ENCODE measurements at places on chromosomes 5 and 9.

GRCh38 chr5:179314606-179315355, 30.5 kb downstream of the ADAMTS2 start:
- no peak for DNase-seq

DNA sequence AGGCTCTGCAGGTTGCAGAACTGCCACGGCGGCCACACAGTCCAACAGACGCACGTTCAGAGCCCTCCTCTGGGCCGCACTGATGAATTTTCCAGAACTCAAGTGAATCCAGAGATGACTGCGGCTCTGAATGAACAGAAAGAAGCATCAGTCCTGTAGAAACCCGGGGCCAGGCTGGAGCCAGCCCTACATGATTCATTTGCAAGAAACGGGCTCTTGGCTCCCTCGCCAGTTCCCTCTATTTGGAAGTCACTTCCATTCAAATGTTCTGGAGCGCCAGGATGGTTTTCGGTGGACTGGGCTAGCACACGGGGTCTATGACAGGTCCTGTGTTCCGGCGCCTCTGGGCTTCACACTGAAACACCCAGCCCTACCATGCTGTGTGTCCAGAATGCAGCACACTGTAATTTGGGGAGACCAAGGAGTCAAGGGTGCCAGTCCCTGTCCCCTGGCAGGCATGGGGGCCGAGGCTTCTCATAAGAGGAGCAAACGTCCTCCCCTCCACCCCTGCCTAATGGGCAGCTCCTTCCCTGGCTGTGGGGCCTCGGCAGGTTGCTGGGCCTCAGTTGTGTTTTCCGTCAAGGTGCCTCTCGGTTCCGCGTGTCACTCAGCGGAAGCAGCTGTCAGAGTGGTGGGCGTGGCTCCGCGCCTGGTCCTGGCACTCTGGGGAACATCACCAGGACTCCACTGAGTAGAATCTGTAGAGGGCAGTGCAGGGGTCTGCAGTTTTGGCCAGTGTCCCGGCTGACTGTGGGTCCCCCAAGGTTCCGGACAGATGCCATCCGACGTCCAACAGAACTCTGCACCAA, 18.1 kb upstream of the COL5A1 start:
- no peak for DNase-seq

DNA sequence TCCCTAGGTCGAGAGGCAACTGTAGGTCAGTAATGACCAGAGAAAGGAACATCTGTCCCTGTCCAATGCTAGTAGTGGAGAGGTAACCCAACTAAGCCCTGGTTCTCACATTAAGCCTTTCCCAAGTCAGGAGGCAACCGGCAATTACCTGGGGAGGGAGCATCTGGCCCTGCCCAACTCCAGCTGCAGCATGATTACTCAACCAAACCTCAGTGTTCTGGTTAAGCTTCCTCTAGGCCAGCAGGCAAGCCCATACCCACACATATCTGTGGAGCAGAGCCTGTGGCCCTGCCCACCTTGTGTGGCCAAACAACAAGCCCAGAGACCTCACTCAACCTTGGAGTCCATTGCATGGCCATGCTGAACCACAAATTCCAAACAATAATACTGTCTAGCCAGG, 220.8 kb upstream of the SLC24A2 start:
- DNase-seq = no peak

GRCh38 chr9:130402645-130403440, 41.9 kb upstream of the ASS1 start:
- DNase-seq = no peak

DNA sequence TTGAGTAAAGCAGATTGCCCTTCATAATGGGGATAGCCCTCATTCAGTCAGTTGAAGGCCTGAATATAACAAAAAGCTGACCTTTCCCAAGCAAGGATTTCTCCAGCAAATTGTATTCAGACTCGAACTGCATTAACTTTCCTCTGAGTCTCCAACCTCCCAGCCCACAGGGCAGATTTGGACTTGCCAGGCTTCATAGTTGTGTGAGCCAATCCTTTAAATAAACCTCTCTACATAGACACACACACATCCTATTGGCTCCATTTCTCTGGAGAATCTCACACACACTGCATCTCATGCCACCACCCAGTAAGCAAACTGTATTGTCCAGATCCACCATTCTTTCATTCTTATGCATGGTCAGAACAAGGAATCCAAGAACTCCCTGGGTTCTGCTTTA, 225.1 kb downstream of the MPDZ start:
- no peak for DNase-seq

GRCh38 chr9:89956907-89957306, 352.1 kb downstream of the GADD45G start:
- no peak for DNase-seq

DNA sequence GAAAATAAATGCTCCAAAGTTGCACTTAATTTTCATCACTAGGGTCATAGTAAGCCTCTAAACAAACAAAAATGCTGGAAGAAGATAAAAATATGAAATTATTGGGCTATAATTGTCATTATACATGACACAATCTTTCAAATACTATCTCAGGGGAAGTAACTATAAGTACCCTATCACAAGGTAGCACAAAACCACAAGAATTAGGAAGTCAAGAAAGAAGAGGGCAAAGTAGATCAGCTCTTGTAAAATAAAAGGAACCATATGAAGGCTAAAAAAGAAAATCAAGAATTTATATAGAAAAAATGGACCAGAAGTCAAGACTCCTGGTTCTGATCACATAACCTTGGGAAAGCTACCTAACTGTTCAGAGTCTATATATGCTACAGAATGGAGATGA, 48.1 kb downstream of the DIAPH1 start:
- DNase-seq = no peak

- no peak for DNase-seq
These were observed 65.5 kb upstream of the PCSK5 start for GRCh38 chr9:75824816-75825568.

DNA sequence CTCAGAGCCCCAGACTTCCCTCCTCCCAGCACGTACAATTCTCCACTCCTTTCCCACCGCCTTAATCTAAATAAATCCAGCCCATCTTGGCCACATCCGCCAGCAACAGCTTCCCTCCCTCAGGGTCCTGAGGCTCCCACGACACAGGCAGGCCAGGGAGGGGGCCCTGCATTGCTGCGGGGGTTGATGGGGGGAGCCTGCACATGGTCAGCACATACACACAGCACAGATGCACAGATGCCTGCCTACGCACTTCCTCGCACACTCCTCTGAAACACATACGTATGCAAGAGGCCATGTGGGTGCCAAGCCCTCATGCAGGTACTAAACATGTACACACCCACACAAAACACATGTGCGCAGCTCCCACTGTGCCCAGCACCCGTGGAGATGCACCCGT, 14.8 kb downstream of the PDGFRB start:
- no peak for DNase-seq

- DNase-seq = no peak
These were observed 5.6 kb downstream of the AP3S1 start for GRCh38 chr5:115847290-115847689.

DNA sequence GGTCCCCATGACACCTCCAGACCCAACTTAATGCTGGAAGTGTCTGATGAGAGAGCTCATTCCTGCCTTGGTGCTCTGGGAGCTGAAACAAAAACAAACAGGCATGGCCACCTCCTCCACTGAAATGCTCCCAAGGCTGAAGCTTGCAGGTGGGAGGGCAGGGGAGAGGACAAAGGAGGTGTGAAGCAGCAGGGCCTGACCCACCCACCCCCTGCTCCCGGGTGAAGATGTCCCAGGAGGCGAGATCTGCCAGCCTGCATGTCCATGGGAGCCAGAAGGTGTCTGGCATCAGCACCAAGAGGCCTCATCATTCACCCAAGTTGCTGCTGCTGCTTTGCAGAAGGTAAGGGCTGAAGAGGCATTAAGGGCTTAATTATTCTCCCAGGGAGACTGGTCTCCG, 4.2 kb upstream of the CCIN start:
- no peak for DNase-seq

DNA sequence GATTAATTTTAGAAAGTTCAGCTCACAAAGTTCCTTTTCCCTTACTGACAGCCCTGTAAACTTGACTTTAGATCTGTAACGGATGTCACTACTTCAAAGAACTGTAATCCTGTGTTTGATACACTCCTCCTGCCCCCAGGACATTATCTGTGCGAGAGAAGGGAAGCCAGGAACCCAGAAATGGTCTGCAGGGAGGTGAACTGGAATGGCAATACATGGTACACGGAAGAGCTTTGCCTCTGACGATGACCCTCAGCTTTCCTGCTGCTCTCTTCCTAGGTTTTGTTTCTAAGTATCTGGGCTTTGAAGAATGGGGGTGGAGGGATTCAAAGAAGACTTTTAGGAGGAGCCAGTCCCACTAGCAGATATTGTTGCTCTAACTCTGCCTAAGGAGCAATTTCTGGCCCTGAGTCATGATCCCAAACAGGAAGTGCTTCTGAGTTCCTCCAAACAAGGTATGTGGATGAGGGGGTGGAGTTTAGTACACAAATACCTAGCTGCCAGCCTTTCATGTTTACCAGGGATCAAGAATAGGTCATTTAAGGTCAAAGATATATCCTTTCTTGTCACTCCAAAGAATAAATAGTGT, 43.4 kb upstream of the TMC1 start:
- DNase-seq = no peak

- DNase-seq = no peak
These were observed 60.9 kb upstream of the GNE start for GRCh38 chr9:36319183-36319582.

- no peak for DNase-seq
These were observed 515.2 kb upstream of the ZNF608 start for GRCh38 chr5:125261505-125262250.

- no peak for DNase-seq
These were observed 49.6 kb upstream of the ADRB2 start for GRCh38 chr5:148776780-148777179.

- no peak for DNase-seq
These were observed 123.4 kb downstream of the MVB12B start for GRCh38 chr9:126449725-126450667.

GRCh38 chr5:14701556-14701955, 37.0 kb downstream of the OTULIN start:
- no peak for DNase-seq

- DNase-seq = no peak
These were observed 35.4 kb downstream of the FAXDC2 start for GRCh38 chr5:154815025-154815424.

GRCh38 chr5:178440181-178440580, 150.0 kb downstream of the COL23A1 start:
- no peak for DNase-seq

- DNase-seq = no peak
These were observed 281.9 kb upstream of the NMUR2 start for GRCh38 chr5:152686931-152687330.

- DNase-seq = no peak
These were observed 1.5 kb upstream of the PCYOX1L start for GRCh38 chr5:149356391-149356790.

- DNase-seq = no peak
These were observed 71.4 kb downstream of the MED27 start for GRCh38 chr9:132008184-132008803.

GRCh38 chr5:148541054-148541835, 113.1 kb downstream of the HTR4 start:
- no peak for DNase-seq

- DNase-seq = no peak
These were observed 16.6 kb upstream of the DRD1 start for GRCh38 chr5:175460552-175460951.

GRCh38 chr5:37437711-37438110, 58.6 kb downstream of the WDR70 start:
- no peak for DNase-seq

DNA sequence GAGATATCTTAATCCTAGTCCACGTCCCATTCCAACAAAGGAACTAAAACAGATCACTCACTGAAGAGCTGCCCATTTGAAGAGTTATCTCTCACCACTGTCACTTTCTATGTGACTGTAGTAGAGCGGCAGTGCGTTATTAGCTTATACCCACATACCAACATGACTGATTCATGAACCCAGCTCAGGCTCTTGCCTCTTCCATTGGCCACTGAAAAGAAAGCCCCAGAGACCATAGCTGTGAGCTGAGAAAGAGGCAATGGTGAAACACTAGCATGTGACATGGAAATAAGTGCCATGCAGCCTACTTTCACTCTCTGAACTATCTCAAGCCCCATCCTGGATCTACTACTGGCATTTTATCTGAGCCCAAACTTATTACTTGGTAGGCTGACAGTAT, 151.7 kb upstream of the MOCS2 start:
- DNase-seq = no peak

- no peak for DNase-seq
These were observed 15.6 kb downstream of the FBXO4 start for GRCh38 chr5:41940641-41941040.

DNA sequence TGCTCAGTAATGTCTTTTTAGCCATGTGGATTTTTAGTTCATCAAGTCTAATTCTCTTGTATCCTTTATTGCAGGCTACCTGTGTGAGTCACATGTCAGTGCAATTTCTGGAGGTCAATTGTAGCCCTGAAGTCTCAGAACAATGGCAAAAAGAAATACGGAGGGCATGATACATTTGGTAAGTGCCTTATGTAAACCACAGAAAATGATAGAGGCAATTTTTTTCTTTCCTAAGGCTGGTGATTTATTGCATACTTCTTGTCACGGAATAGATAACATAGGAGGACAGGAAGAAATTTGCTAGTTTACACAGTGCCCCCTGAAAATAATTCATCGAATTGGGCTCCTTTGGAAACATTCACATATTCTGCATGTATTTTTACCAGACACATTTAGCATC, 235.9 kb downstream of the DMRTA1 start:
- DNase-seq = no peak

DNA sequence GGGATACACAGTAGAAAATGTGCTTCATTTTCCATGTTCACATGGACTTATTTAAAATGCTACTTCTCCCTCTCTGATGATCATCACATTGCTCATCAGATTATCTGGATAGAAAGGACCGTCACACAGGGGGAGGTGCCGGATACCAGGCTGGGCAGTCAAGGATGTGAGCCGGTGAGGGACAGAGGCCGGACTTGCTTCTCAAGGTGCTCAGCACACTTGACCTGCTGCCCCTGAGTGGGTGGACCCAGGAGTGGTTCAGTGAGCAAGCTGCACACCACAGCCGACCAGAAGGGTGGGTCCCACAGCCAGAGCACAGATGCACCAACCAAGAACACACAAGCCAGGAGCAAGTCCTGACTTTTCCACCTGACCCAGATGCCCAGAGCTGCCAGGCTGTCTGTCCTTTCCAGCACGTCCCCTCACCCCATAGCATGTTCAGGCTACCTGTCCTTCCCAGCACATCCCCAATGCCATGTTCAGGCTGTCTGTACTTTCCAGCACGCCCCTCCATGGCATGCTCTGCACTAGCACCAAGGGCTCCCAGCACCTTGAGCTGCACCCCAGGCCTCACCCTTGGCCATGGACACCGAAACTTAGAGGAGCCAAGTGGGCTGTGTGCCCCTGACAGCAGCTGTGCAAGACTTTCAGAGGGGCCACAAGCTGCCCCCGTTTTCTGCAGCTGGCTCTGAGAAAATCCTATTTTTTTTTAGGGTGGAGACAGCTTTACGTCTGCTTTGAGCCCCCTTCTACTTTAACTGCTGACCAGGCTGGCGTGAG, 77.8 kb downstream of the SECISBP2 start:
- no peak for DNase-seq
